C1 segment of cervical spinal cord (tissue), 14 donors: ENCODE measurements at places on chromosomes 13 and 19.

- DNase-seq: no peak
Observed at GRCh38 chr19:30163663-30164062, 208.5 kb upstream of the ZNF536 start.

DNA sequence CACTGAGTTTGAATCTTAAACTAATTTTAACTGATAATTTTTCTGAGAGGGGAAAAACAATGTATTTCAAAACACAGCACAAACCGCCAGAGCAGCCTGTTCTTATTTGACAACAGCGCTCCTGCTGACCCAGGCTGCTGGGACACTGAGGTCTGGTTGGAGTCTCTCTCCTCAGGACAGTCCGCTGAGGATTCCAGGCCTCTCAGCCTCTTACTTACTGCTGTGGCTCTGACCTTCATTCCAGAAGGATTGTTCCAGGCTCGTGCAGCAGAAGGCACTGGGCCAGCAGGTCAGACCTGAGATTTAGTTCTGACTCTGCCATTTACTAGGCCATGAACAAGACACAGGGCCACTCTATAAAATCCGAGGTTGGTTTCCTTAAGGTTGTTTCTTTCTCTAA lies 393.6 kb downstream of the TDRD3 start:
- DNase-seq: no peak

DNA sequence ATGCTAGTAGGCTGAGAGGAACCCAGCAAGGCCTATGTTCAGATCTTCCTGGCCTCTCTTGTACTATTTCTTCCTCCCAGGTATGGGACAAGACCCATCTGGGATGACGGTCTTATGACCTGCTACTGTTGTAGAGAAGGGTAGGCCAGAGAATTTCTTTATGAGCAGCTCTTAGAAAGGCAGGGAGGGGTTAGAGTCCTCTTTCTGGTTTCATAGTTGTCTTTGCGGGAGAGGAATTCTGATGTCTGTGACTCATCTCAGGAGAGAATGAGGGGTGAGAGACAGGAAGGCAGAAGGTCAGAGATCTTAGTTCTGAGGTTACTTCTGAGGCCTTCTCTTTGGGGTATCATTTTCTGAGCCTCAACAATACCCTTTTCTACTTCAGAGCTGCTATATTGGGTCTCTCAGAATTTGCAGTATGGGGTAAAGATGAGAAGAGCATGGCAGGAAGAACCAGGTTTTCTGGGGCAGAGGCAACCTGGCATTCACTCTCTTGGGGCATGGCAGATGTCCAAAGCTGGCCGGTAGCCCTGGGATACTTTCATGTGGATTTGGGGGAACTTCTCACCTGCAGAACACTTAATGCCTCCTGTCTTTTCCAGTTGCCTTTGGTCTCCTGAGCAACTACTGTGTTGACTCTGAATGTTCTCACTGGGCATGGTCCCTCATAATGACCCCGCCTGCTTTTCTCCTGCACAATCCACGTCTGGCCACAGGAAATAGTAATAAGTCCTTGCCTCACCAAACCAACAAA lies 154.4 kb downstream of the GGACT start:
- DNase-seq: no peak

DNA sequence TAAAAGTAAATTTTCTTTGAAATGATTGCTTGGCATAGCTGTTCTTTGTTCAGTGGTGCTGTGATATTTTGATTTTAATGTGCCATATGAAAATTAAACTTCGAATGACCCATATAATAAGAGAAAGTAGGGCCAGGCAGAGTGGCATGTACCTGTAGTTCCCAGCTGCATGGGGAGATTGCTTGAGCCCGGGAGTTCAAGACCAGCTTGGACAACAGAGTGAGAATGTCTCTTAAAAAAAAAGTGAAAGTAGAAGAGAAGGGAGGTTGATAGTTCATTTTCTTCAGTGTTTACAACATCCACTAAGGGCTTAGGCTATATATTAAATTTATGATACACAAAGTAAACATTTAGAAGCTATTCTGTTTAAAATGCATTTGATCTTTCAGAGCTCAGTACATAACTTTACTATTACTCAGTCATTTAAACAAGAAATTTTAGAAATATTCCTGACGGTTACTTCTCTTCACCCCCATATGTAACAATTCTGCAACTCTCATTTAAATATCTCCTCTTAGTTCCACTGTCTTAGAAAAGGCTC lies 17.2 kb upstream of the RFC3 start:
- no peak for DNase-seq

- no peak for DNase-seq
Observed at GRCh38 chr13:24502533-24503378, 9.8 kb downstream of the PARP4 start.

- no peak for DNase-seq
Observed at GRCh38 chr13:27293076-27293691, 22.6 kb downstream of the RASL11A start.

DNA sequence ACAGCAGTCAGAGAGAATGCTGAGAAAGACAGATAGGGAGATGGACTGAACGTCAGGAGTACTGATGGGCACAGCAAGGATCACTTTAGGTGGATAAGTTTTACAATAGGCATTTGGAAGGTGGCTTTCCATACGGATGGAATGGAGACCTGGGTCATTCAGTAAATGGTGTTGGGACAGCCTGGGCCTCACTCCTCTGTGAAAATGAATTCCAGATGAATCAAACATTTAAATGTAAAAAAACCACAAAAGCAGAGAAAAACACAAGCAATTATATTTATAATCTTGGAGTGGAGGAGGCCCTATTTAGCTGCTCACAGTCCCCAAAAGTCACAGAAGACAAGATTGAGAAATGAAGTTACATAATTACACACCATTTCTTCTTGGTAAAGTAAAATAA lies 4.7 kb downstream of the IL17D start:
- no peak for DNase-seq

- DNase-seq: no peak
Observed at GRCh38 chr13:65470781-65471180, 1759.4 kb downstream of the PCDH9 start.

GRCh38 chr13:93689333-93689732 lies 462.7 kb downstream of the GPC6 start:
- DNase-seq: no peak

- no peak for DNase-seq
Observed at GRCh38 chr13:111506125-111506524, 185.7 kb downstream of the TEX29 start.

DNA sequence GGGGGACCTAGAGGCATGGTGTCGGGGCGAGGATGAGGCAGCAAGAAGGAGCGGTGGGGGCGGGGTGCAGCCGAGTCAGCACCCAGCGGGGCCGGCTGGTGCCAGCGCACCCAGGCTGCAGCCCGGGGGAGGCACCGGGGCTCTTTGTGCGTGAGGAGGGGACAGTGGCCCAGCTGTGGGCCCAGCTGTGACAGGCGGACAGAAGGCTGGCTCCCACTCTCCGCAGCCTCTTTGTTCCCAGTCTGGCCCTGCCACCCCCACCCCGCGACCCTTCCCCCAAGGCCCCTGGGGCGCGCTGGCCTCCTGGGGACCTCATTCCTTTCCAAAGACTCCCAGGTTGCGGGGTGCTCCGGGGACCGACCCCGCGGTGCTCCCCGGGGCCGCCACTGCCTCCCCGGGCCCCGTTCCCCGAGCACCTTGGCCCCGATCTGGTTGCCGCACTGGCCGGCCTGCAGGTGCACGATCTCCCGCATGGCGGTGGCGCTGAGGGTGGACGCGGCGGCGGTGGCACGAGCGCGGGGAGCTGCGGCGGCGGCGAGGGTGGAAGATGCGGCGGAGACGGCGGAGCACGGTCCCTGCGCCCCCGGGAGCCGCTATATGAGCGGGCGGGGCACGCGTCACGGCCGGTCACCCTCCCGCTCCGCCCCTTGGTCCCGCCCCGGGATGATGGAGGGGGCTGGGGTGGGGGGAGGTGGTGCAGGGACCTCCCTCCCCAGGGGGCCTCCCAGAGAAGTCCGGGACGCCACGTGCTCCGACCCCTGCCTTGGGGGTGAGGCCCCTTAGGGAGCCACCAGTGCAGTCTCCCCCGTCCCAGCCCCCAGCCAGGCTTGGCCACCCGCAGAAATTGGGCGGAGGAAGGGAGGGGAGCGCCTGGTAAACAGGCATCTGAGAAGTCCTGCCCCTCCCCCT lies at the start of gene TUBB4A:
Gene TUBB4A, minus strand, starts transcription at position 570 of the 909 bp plus-strand sequence. Its CDS starts 97 bp downstream, at position 473.
- DNase-seq: peak; percentile 60

DNA sequence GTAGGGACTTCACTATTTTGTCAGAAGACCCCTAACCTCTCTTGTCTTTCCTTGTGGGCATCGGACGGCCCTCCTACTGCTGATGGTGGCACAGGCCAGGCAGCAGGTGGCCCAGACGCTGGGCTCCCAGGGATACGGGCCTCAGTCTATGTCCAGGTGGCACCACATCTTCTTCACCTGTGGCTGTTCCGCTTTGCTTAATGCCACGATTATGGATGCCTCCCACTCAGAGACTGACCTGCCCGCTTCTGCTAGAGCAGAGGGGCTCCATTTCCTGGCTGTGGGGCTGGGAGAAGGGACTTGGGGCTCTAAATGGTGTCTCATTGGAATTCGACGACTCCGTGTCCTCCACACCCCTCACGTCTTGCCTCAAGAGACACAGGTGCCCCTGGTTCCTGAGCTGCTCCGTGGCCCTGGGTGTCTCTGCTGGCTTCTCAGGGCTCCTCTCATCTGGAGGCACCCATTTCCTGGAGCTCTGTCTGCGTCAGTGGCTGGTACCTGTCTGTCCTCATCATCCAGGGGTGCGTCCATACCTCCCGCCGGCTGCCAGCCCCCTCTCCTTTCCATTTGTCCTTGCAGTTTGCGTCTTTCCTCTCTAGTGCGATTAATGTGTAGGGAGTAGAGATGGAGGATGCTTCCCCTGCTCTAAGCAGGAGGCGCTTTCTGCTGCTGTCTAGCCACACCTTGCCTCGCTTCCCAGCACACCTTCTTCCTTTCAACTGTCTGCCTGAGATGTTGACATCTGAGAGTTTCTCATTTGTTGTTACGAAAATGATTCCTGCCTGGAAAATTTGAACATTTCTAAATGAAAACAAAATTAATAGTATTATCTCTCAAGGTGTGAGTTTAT lies 63.4 kb downstream of the TEX29 start:
- DNase-seq: no peak

DNA sequence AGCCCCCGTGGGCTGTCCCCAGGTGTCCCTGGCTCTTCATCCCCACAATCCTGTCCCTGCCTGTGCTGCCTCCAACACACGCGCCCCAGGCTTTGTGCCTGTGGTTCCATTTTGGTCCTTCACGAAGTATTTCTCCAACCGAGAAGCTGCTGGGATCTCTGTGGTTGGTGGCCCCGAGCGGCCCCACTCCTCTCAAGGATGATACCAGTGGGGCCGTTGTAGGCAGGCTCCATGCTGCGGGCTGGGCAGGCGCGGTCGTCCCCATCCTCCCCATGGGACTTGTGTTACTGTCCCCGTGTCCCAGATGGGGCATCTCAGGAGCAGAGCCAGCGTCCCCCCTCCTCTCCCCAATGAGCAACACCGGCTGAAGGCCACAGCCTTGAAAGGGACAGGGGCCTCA lies 3.7 kb upstream of the ZNF554 start:
- DNase-seq: no peak

GRCh38 chr19:28882818-28883217 lies 330.1 kb downstream of the UQCRFS1 start:
- no peak for DNase-seq

DNA sequence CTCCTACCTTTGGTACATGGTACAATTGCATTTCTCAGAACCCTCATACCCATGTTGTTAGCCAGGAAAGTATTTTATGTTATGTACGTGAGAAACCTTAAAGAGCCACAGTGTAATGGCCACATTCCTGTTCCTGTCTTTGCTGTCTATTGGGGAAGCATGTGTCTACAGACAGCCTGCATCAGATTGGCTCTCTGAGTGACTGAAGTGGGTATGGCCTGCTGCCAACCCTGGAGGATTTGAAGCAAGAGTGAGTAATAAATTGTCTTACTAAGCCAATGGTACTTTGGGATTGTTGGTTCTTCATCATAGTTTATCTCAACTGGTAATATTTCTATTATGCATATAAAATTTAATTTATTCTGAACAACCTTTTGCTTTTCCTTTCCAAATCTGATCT lies 574.1 kb downstream of the LMO7 start:
- no peak for DNase-seq

DNA sequence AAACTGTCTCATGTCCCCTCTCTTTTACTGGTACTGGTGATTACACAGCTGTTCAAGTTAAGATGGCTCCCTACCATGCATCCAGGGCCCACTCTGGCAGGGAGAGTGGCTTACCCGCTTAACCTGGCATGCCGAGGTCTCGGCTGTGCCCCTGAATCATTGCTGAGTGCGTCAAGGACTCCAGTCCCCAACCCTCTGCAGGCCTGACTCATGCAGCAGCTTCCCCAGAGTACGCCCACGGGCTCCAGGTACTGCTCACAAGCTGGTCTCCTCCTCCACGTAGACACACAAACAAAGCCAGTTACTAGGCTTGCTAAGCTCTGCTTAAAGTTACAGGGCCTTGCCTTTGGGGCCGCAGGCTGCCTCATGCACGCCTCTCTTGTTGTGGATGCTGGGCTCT lies 447.4 kb downstream of the COG6 start:
- no peak for DNase-seq

DNA sequence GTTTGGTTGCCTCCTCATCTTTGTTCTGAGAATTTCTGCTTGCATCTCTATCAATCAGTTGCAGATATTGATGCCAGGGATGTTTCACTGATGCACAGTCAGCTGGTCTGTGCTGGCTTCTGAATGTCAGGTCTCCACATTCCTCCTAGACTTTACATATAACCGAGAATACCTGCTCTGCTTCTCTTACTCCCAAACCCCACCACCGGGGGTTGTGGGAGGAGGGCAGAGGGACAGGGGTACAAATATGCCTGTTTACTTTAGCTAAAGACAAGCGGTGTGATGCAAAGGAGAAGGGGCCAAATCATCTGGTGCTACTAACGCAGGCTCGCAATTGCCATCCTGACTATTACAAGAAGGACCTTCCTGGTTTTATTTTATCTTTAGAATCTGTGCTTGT lies 17.4 kb upstream of the KLHL1 start:
- DNase-seq: no peak

DNA sequence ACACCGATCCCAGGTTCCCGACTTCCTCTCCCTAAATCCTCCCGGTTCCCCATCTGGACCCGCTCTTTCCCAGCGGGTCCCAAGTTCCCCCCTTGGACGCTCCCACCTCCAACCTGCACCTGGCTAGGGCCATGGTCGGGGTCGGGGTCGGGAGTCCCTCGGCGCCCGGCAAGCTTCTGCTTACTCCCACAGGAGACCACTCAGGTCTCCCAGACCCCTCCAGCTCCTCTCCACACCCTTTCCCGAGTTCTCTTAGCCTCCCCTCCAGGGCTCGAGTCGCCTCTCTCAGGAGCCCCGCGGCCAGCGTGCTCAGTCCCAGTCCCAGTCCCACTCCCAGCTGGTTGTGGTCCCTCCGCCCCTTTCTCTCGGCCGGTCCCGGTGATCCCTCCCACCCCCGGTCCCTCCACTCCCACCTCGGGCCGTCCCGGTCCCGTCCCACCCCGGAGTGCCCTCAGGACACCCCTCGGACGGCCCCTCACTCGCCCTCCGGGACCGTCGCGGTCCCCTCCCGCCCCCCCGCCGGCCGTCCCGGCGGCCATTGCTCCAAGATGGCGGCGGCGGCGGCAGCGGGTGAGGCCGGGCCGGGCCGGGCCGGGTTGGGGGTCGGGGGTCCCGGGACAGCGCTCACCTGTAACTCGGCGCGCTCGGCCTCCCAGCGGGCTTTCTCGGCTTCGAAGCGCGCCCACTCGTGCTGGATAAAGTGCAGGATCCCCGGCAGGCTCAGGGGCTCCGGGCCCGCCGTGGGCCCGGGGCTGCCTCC lies at the start of gene FKRP:
Gene FKRP, plus strand, starts transcription at position 537 of the 760 bp plus-strand sequence. CDS start 9,394 bp downstream, outside the sequence.
- no peak for DNase-seq
